ENCODE measurements at places on chromosomes 6 and 20.

GRCh38 chr20:43941476-43942200, 27.0 kb downstream of the TOX2 start:
- DNase-seq = no peak

- no peak for DNase-seq
Measured at GRCh38 chr6:160895562-160895961, 96.0 kb upstream of the MAP3K4 start.

DNA sequence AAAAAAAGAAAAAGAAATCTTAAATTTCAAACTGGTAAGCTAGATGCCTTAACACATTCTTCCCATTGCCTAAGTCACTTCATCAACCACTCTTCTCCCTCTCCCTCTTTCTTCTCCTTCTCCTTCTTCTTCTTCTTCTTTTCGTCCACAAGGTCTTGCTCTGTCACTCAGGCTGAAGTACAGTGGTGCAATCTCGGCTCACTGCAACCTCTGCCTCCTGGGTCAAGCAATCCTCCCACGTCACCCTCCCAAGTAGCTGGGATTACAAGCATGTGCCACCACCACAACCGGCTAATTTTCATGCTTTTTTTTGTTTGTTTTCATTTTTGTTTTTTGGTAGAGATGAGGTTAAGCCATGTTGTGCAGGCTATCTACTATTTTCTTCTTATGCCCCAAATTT, 60.2 kb downstream of the GPR63 start:
- no peak for DNase-seq

GRCh38 chr6:51398064-51398705, 579.5 kb downstream of the TFAP2B start:
- DNase-seq = no peak
